ENCODE measurements at places on chromosomes 2 and 18.

DNA sequence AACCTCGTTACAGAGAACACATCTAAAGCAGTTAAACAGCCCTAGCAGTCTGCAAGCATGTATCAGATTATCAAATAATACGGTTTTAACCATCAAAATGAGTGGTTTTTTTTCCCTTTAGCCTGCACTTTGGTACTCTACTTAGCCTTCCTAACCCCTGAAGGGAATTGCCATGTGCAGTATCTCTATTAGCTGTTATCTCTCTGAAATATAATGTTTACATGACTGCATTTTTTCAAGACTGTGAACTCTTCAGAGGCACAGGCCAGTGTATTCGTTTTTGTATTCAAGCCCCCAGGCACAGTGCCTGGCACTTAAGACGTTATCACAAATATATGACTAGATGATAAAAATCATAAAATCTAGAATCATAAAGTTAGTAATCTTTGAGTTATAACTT, 509.5 kb downstream of the PARD3B start:
- ATAC-seq, result no peak

- no peak for ATAC-seq
These were observed 367.8 kb upstream of the HS6ST1 start for GRCh38 chr2:128686497-128686859.

DNA sequence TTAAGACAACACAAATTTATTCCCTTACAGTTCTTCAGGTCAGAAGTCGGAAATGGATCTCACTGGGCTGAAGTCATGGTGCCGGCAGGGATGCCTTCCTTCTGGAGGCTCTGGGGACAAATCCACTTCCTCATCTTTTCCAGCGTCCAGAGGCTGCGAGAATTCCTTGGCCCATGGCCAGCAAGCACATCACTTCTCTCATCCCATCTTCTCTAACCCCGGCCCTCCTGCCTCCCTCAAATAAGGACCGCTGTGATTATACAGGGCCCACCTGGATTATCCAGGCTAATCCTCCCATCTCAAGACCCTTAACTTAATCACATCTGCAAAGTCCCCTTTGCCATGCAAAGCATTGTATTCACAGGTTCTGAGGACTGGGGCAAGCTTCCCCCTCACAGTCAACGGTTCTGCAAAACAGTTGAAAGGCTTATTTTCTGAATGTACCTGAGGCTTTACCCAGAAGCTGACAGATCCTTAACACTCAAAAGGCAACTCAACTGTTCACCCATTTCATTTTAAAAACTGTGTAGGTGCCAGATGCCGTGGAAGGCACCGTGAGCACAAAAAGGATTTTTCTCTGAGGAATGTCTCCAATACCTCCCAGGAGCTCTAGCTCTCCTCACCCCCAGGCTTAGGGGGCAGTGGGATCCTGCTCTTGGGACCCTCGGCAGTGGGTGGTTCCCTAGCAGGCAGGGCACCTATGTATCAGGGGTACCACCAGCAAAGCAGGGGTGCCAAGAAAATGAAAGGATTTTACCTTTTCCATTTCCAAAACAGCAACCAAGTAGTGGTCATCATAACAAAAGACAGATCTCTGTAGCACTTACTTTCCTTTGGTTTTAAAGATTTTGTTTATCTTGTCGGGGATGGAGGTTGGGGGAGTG, 84.0 kb downstream of the KCTD1 start:
- ATAC-seq, result no peak

DNA sequence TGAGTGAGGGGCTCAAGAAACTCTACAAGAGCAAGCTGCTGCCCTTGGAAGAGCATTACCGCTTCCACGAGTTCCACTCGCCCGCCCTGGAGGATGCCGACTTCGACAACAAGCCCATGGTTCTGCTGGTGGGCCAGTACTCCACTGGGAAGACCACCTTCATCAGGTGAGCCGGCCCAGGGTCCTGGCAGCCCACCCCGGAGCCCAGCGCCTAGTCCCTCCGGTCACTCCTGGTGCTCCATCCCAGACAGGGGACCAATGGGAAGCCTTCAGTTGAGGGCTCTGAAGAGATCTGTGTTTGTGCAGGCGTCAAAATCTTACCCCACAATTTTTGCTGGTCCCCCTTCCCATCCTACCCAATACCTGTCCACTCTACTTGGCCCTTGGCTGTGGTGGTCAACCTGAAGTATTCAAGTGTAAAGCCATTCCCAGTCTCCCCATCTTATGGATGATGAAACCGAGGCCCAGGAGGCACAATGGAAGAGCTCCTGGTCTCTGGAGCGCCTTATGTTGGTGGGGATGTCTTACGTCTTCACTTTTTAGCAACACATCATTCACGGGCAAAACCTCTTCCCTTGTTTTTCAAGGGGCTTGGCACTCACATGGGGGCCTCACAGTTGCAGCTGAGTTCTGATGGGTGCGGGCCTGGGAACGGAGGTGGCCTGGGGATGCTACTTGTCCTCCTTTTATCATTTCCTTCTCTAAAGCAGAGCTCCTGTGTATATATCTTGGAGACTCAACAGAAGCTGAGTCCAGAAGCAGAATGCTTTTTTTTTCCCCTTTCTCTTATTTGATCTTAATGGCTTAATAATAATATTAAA, 941 bp downstream of the EHD3 start:
- ATAC-seq, result no peak

DNA sequence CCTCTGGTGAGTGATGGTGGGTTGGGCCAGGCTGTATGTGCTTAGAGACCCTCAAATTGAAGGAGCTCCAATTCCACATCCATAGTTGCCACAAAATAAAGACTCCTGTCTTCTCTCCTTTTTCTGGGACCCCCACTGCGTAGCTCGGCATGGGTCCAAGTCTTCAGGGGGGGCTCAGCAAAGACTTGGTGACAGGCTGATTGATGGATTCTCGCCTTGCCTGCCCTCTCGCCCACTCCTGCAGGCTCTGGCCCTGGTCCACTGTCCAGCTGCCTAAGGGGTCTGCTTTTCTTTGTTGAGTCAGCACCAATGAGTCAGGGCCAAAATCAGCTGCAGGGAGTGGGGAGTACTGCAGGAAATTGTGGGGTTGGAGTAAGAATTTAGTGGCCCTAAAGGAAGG, 21.5 kb downstream of the RPL37A start:
- no peak for ATAC-seq

- ATAC-seq, result peak; percentile 42
These were observed 31.2 kb upstream of the GALM start for GRCh38 chr2:38634684-38635083.

- no peak for ATAC-seq
These were observed 177.9 kb downstream of the FAM124B start for GRCh38 chr2:224223851-224224555.

DNA sequence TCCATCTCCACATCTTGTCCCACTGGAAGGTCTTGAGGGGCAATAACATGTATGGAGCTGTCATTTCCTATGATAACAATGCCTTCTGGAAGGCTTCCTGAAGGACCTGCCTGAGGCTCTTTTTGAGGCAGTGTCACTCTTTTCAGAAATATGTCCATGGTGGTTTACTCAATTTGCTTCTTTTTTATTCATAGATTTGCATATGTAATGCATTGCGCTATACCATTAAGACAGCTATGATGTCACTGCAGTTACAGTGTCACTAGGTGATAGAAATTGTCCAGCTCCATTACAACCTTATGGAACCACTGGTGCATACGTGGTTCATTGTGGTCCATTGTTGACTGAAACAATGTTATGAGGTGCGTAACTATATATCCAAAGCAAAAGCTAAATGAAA, 19.9 kb downstream of the NABP1 start:
- no peak for ATAC-seq

All from SK-N-SH treated with all-trans-retinoic acid at 6 μM for 48 hours (cell line).